ENCODE measurements at places on chromosomes 5 and 9.

DNA sequence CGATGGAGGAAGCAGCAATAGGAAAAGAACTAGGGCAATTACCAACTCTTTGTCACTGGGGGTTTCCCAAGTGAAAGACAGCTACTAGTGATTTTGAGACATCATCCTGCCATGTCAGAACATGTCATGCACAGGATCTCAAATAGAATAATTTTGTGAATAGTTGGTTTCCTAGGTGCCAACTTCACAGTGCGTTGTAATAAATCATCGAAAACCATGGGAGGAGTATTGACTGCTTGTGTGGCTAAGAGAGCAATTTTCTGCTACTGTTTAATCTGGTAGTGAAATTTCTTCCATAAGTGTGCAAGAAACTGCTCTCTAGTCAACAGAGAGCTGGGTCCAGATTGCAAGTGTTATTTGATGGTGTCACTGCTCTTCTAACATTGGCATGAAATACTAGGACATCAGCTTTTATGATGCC lies 168.6 kb downstream of the NNT start:
- no peak for DNase-seq

- no peak for DNase-seq
These were observed 210.6 kb upstream of the ADAMTSL1 start for GRCh38 chr9:18263377-18263776.

GRCh38 chr5:60649288-60649917 lies 50.6 kb downstream of the DEPDC1B start:
- no peak for DNase-seq

DNA sequence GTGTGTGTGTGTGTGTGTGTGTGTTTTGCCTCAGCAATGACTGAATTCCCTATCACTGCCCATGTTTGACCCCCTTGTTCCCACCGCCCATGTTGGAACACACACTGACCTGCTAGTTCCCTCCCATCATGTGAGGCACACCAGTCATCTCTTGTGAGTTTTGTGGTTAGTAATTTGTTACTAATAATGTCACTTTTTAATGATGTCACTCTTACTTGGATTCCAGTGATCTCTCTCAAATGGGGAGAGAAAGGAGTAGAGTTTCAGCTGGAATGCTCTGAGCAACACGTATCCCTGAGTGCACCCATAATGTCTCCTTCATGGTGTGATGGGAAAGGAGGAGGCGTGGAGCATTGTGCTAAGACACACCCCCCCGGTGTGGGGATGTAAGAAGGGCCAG lies 172.6 kb downstream of the SH3GL2 start:
- DNase-seq, result no peak

DNA sequence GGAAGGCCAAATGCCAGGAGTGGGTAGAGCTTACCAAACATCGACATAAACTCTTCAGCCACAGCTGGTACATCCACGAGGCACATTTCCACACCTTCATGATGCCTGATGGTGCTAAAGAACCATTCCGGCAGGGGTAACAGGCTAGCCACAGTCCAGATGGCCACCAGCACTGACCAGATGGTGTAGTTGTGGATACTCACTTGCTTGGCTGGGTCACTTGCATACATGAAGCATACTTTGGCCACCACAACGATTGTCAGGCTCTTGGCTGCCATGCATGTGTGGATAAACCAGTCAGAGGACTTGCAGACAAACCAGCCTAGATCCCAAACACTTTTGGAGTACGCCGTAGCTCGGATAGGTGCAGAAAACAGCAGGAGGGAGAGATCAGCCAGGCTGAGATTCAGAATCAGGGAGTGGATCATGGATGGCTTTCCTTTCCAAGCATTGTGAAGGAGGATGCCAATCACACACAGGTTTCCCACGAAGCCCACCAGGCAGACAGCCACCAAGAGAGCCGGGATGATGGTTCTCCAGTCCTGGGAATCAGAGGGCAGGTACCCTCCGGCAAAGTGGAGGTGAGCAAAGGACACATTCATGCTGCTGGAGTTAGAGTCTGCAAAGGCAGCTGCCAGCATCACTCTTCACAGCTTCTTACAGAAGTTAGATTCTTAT lies 378 bp downstream of the GPR151 start:
- no peak for DNase-seq

DNA sequence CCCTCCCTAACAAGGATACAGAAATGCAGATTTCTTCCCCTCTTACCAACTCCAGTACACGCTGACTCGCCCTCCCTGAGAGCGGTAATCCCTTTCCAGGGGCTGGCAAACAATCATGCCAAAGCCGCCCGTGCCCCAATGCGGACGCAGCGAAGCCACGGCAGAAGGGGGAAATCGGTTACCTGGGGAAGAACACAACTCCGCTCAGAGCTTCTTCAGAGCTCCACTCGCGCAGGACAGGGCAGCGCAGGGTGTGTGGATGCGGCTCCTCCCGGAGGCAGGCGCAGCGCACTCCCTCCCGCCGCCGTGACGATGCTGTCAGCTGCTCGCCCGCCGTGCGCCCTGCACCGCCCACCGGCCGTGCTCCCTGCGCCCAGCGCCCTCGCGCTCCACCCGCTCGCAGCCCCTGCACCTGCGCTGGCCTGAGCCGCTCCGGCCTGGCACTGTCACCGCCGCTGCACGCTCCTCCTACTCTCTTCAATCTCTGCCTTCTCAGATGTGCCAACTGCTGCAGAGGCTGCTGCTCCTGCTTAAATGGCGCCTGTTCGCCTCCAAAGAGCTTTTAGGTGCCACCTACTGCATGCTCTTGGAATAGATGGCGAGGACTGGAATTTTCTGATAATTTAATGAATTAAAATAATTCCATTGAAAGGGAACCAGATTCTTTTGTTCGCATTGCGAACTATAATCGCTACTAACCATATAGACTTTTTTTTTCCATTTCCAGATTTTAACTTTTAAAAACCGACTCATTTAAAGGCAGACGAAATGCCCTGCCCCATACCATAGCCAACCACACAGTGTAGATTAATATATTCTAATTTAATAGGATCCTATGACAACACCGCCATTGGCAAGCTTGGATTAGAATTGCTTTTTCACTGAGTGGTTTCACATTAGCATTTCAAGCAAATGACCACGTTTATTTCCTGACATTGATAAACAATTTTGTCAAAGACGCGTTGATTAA lies at the start of gene DIRAS2:
TSS of gene DIRAS2 (minus strand) at position 255 of the 970 bp plus-strand sequence. CDS start 28,997 bp downstream, outside the sequence.
- DNase-seq, result peak; percentile 11

GRCh38 chr5:102711525-102712385 lies 43.4 kb upstream of the PAM start:
- no peak for DNase-seq

- no peak for DNase-seq
These were observed at the start of gene KCNMB1 for GRCh38 chr5:170388818-170389549. KCNMB1 (minus strand) TSS chr5:170389367; CDS start chr5:170385447, 3,920 bp downstream.

DNA sequence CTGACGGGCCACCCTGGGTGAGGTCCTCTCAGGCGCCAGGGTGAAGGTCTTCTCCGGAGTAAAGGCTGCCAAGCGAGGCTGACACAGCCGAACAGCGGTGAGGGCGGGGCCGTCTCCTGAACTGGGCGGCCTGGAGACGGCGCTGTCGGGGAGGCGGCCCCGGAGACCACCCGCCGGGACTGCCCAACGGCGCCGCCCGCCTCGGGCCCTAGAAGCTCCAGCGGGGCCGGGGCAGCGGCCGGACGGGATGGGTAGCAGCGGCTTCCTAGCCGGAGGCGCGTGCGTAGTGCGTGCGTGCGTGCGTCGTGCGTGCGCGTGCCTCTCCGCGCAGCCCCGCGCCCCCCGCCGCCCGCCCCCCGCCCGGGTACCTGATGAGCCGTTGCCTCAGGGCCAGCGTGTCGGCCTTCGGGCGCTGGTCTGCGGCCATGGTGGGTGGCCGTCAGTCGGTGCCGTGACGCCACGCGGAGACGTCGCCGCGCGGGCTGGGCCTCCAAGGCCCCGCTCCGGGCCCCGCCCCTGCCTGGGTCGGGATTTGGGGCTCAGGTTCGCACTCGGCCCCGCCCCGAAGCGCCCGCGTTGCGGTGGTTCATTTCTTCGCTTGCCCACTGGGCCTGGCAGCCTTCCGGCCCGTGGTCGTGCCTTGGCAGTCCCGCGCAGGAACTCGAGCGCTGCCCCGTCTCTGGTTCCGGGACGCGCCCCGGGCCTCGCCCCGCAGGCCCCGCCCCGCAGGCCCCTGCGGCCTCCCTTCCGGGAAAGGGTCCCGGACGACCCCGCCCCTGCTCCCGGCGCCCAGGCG lies at the start of gene PHYKPL:
TSS of gene PHYKPL (minus strand) at position 679 of the 796 bp plus-strand sequence. CDS start at position 427, 252 bp downstream.
- peak; percentile 63 for DNase-seq

DNA sequence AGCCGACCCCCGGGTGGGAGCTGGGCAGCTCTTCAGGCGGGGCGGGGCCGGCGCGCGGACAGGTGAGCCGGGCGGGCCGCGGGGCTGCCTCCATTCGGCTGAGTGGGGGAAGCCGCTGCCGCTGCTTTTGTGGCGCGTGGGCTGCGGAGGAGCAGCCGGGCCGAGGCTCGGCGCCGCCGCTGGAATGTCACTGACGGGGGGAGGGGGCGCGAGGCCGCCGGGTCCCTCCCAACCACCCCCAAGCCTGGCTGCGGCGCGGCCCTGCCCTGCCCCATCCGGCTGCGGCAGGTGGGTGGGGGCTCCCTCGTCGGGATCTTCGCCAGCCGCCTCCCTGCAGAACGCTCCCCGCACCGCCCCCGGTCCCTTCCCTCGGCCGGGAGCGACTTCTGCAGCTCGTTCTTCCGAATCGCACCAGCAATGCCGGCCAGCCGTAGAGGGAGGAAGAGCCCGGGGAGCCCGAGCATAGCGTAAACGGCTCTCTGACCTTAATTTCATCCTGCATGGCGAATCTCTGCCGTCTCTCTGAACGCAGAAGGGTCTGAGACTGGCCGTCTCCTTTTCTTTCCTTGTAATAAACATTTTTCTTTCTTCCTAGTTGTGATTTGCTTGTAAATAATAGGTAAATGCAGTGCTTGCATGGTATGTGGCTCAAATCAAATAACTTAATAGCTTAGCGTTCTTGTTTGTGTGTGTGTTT lies 505 bp downstream of the SPTAN1 start:
- peak; percentile 38 for DNase-seq

DNA sequence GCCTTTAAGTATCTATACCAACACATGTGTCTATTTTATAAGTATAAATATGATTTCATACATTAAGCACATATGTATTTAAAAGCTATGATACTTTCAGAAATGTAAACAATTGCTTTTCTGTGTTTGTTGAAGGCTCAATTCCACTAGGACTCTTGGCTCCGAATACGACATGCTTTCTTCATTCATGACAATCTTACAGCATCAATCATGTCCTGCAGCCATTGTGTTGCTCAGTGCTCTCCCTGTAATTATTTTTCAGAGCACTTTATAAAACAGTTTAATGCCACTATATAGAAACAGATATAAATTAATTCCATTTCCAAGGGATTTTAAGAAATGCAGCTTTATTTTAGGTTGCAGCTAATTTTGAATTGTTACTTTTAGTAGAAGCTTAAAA lies 167.3 kb downstream of the TAF11L14 start:
- DNase-seq, result no peak

DNA sequence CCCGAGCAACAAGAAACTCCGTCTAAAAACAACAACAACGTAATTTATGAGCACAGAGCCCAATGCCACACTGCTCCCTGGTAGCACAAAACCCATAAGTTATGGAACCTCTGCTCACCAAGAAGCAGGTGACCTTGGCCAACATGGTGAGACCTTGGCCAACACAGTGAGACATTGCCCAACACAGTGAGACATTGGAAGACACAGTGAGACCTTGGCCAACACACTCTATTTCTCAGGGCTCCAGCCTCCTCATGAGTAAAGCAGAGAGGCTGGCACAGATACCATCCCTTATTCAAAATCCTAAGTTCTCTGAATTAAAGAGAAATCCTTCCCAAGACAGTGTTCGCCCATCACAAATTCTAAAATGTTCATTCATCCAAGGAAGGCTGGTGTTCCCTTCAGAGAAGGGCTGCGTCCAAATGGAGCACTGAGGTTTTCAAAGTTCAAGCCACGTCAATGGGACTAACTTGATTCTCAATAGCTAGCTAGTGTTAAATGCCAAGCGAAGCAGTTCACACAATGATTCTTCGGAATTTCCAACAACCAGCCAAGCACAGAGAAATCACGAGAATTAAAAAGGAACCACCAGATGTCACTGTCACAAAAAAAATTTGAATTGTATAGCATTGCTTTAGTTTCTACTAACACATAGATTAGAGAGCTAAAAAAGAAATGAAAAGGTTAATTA lies 29.5 kb downstream of the TTC39B start:
- DNase-seq, result no peak

DNA sequence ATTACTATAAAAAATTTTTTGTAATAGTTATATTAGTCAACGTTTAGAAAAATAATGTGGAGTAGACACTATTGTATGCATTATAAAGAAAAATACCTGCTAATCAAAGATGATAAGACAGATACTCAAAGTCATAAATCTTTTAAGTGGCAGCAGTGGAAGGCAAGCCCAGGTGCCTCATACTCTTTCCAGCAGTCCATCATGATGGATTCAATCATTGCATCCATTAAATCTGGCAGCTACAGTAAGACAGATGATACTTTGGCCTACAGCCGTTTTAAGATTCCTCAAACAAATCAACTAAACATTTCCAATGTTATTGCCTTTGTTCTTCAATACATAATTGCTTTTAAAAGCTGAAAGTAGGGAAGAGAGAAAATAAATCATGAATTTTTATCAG lies 1392.9 kb upstream of the NUDT12 start:
- DNase-seq, result no peak

GRCh38 chr5:113510836-113511451 lies 2.5 kb upstream of the YTHDC2 start:
- no peak for DNase-seq

GRCh38 chr5:172634106-172634899 lies 6.8 kb upstream of the NEURL1B start:
- DNase-seq, result no peak

- DNase-seq, result no peak
These were observed 185.6 kb downstream of the DMAC1 start for GRCh38 chr9:7613931-7614330.

DNA sequence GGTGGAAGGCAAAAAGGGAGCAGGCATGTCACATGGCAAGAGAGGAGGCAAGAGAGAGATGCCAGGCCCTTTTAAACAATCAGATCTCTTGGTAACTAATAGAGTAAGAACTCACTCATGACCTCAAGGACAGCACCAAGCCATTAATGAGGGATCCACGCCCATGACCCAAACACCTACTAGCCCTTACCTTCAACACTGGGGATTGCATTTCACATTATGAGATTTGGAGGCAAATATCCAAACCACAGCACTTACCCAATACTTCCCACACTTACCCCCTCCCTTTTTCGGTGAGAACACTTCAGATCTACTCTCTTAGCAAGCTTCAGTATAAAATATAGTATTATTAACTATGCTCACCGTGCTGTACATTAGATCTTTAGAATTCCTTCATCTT lies 41.9 kb downstream of the ZNF354A start:
- no peak for DNase-seq

DNA sequence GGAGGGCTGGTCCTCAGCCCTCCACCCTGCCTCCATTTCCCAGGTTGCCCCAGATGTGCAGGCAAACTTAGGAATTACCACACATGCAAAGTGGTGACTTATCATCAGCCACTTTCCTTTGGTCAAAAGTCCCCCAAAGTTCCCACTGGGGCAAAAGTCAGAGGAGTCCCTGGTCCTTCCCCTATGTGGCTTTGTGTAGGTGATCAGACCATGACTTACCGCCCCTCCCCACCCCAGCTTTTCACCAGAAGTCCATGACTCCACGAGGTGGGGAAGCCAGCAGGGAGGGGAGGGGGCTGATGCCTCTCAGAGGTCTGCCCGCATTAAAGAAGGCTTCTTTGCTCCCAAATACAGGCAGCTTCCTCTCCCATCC lies 5.8 kb downstream of the TRAF1 start:
- peak; percentile 45 for DNase-seq
